NCI-H510A (cell line): ENCODE measurements at places on chromosomes 6 and 20.

GRCh38 chr6:53244958-53245357 is 96.3 kb upstream of the GCM1 start:
- DNase-seq, result no peak

DNA sequence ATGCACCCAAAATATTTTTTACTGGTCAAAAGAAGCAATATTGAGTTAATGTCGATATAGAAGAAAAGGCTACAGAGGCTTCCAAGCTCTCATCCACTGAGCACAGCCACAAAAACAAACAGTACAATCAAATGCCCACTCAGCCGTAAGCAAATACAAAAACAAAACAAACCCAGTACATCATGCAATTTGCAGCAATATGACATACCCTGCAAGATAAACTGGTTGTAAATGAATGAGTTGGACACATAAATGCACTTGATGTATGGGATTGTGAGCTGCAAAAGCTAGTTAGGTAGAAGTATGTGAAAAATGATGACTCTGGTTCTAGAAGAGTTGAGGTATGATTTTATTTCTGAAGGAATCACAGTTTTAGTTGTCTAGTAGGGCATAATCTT is 83.9 kb downstream of the SESN1 start:
- DNase-seq, result no peak

DNA sequence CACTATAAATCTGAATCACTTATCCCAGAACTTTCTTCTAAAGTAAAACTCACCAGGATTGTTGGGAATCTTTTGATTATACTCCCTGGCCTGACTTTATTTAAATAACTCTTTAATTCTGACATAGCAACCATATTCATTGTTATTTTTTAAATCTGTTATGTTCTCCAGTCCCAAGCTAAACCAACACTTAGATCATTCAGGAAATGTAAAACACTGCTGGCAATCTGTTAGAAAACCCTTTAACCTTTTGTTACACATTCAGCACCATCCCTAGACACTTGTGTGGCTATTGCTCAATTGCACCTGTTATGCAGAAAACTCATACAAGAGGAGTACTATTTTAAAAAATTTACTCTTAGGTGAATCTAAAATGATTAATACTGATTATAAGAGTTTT is 101.8 kb upstream of the NHSL1 start:
- no peak for DNase-seq

DNA sequence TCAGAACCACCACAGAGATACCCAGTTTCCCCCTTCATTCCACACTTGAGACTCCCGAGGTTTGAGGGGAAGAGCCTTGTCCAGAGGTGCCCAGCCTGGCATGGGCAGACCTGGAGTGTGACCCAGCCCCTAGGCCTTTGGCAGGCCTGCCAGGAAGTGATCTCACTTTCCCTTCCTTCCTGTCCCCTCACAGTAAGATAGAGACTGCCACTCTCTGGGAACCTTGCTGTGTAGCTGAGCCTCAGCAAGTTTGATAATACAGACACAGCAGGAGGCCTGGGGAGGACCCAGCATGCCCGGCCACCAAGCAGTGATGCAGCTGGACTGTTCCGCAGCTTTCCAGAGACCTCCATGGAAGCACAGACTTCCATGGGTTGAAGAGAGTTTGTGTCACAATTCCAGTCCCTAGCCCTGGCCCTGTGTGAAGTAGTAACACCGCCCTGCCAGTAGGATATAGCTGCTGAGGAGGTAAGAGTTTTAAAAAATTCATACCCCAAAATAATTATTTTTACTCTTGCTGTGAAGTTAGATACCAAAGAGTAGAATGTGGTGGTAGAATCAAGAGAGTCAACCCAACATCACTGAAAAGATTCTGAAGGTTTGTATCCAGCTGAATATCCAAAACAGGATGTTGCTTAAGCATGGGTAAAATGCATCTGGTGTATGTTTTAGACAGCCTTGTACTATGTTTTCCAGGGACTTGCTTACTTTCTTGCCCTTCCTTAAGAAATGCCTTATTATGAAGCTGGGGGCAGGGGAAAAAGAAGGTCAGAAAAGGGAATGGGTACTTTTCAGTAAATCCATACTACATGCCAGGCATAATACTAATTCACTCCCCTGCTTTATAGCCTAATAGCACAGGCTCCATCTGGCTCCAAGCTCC is 16.3 kb downstream of the PKIG start:
- no peak for DNase-seq

DNA sequence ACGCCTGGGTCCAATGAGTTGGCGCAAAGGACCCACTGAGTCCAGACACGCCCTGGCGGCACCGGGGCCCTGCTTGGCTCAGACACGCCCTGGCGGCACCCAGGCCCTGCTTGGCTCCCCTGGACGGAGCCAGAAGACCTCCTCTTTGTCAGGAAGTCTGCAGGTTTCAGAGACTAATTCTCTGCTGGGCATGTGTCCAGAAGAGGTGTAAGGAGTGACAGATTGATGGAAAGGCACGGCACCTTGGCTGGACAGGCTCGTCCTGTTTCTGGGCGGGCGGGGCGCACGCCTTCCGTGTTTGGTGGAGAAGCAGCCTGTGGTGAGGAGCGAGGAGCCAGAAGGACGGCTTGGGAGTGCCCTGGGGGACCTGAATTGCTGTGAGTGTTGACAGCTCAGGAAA is 23.1 kb upstream of the DACT2 start:
- DNase-seq, result no peak

- no peak for DNase-seq
These were observed 16.3 kb upstream of the ARFGEF3 start for GRCh38 chr6:138145402-138145801.

- no peak for DNase-seq
These were observed 30.8 kb upstream of the HLA-DOA start for GRCh38 chr6:33040157-33040556.

GRCh38 chr6:167476844-167477595 is 152.1 kb downstream of the TTLL2 start:
- DNase-seq, result no peak

DNA sequence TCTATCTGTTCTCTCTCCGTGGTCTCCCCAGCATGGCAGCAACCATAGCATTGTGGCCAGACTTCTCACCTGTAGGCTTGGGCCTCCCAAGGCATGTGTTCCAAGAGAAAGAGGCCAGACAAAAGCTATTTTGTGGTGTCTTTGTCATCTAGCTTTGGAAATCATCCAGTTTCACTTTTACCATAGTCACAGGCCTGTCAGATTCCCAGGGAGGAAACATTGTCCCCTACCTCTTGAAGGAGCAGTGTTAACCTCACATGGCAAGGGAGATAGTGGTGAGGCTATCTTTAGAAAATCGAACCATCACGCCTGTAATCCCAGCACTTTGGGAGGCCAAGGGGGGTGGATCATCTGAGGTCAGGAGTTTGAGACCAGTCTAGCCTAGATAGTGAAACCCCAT is 42.3 kb upstream of the RALGAPA2 start:
- no peak for DNase-seq

- DNase-seq, result no peak
These were observed 662.8 kb downstream of the TBC1D32 start for GRCh38 chr6:120671519-120671918.

DNA sequence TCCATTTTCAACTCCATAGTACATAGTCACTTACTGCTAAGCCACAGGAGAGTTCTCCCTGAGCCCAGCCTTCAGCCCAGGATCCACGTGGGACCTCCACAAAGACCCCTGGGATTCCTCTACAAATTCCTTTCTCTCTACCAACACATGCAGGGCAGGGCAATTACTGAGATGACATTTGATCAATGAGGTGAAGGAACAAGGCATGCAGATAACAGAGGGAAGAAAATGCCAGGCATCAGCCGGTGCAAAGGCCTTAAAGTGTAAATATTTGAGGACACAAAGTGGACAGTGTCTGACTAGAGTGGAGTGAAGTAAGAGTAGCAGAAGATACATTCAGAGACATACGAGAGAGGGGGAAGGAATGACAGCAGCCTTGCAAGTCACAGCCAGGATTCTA is 70.2 kb downstream of the HS3ST5 start:
- no peak for DNase-seq

- no peak for DNase-seq
These were observed 232.3 kb downstream of the COL12A1 start for GRCh38 chr6:74973591-74973990.

DNA sequence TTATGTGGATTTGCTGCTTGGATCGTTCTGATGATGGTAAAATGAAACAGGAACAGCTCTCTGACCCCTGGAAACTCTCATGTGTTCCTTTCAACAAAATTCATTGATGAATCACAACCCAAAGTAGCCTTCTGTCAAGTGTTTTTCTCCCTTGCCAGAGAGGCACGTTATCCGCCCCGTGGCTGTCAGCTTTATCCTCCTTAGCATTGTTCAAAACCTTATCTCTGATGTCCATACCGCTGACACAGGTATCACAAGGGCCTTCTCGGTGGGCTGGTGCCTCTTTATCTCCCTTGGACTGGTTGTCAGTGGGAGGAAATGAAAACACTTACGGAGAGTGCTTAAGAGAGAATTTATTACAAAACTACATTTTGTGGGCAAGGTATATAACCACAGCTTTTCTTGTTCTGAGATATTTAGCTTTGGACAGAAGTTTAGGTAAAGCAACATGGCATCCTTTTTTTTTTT is 84.9 kb downstream of the TIAM2 start:
- no peak for DNase-seq

GRCh38 chr6:166737261-166737660 is 110.2 kb upstream of the RPS6KA2 start:
- no peak for DNase-seq
